Left lobe of liver (tissue), 2 donors: ENCODE measurements at places on chromosomes 13 and 19. TPM values are rescaled to one million over a fixed set of nuclear protein-coding genes. Genes with fewer than 3 reads are reported as not detected.

DNA sequence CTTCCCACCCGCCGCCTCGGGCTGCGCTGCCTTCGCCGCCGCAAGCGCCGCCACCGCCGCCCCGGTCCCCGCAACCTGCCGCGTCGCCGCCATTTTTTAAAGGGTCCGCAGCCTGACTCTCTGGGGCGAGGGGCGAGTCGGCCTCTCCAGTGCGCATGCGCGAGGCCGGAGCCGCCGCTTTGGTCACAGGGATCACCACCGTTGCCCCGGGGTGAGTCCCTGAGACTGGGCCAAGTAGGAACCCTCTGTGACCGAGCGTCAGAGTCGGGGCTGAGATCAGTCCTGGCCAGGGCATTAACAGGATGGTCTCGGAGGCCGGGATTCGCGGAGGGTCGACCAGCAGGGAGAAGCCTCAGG is 42.6 kb downstream of the ZNF146 start:
- DNase-seq: no peak

- peak; percentile 19 for DNase-seq
Observed at GRCh38 chr13:113914333-113915011, 50.6 kb upstream of the GAS6 start.

DNA sequence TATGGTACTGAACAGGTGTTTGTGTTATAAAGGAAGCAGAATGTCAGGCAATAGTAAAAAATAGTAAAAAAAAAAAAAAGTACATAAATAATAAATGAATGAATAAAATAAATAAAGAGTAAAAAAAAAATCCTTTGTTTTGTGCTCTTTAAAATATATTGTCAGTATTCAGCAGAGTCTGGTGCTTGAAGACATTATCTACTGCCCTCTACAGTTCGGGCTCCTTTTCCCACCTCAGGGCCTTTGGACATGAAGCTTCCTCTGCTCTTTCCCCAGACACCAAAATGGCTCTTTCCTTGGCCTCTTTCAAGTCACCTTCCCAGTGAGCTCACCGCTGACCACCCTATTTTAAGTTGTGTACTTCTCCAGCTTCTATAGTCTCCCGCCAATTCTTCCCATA is 137.5 kb downstream of the TNFRSF19 start:
- DNase-seq: no peak

DNA sequence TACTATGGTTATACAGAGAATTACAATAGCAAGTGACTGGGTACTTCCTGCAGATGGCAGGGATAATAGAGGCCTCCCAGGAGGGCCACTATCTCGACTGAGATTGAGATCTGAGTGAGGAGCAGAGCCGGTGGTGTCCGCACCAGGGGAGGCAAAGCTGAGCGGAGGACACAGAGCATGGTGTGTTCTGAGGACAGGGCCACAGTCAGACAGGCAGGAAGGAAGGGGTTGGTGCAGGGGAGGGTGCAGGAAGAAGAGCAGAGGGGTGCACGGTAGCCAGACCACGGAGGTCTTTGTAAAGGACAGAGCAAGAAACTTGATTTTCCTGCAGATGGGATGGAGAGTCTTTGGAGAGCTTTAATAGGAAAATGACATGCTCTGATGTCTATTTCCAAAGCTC is 152.4 kb downstream of the SHISA2 start:
- DNase-seq: no peak

DNA sequence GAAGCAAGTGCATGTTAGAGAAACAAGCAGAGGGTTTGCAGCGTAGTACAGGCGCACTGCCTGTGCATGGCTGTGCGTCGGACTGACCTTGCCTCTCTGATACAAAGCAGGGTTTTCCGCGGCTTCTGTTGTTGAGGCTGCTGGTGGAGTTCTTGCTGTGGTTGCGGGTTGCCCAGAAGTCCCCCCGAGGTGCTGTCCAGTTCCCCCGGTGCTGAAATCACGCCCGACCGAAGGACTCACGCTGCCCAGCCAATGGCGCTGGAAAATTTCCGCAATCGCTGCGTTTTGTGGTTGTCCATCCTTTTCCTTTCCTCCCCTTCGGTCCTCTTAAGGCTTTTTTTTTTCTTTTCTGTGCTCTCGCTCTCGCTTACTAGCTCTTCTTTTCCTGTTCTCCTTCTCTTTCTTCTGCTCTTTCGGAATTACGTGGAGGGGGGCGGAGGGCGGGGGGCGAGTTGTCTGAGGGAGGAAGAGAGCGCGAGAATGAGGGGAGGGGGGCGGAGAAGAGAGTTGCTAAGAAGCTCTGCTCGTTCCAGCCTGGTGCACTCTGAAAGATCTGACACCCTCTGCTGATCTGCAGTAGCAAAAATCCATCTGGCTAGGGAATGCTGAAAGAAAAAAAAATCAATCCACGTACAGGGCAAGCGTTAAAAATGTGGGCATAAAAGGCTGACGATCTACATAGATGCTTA is at the start of gene SLITRK1:
SLITRK1 (minus strand) TSS at position 558 of the 689 bp plus-strand sequence. CDS start 967 bp downstream, outside the sequence.
- DNase-seq: no peak

- no peak for DNase-seq
Observed at GRCh38 chr19:35409191-35409590, 38.3 kb downstream of the GPR42 start.

GRCh38 chr19:18428787-18429674 is 8.9 kb downstream of the ISYNA1 start:
- DNase-seq: no peak

- no peak for DNase-seq
Observed at GRCh38 chr19:40641281-40641680, 40.1 kb downstream of the LTBP4 start.

The MAMSTR gene
- 0.23 TPM for total RNA-seq
